Dorsolateral prefrontal cortex (tissue), 122 donors: ENCODE measurements at places on chromosomes 1 and 21. TPM values are rescaled to one million over a fixed set of nuclear protein-coding genes. Genes with fewer than 3 reads are reported as not detected.

GRCh38 chr1:82517586-82517985, 716.9 kb downstream of the ADGRL2 start:
- peak; percentile 44 for DNase-seq

DNA sequence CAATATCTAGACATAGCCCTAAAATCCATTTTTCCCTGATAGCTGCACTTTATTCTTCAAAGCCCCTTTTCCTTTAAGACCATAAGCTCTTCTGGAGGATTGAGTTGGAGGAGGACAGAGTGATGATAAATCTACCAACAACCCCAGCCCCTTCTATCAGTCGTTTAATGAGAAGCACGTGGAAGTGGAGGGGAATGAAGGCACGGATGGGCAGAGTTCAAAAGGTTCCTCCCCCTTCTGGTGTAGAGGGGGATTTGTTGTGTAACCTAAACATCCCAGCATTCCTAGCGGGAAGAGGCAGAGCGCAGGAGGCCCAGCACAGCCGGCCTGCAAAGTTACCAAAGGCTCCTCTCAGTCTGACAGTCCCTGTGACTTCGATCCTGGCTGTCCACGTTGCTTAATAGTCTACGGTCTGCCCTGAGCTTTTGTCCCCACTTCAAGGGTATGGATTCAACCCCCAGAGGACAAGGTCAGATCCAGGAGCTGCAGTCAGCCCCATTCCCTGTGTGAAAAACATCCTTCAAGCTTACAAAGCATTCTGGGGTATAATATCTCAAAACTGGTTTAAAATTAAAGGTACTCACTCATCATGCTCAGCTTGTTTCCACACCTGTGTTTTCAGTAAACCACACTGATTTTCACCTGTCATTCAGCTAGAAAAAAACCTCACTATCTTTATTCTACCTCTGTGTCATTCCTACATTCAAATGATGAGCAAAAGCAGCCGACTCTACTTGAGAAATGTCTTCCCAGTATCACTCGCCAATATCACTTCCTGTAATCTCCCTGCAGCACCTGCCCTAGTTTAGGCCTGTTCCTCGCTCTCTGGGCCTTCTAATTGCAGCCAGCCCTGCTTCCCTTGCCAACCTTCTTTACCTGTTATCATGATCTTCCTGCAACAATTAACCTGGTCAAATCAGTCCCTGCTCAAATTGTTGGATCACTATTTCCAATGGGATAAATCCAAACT, 117.9 kb downstream of the PLPP3 start:
- no peak for DNase-seq

The NAXE gene
- 107 TPM for total RNA-seq

DNA sequence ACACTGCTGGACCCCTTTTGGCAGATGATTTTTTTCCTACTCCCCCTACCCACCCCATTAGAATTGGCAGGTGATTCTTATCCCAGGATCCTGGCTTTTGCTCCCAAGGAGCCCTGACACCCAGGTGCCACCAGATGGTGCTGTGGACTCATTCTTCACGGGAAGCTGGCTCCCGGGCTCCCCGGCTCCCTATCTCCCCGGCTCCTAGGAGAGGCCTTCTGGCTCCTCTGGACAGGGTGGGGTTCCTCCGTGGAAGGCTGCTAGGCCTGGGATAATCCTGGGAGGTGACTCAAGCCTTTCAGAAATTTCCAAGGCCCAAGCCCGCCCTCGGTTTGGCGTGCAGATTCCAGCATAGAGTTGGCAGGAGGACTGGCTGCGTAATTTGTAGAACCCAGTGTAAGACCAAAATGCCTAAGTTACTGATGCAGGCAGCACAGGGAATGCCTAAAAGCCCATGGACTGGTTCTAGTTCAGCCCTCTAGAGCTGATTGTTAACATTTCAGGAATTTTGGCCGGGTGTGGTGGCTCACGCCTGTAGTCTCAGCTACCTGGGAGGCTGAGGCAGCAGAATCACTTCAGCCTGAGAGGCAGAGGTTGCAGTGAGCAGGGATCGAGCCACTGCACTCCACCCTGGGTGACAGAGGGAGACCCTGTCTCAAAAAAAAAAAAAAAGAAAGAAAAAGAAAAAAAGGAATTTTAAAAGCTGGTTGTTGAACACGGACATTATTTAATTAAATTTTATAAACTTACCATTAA, 6.8 kb upstream of the BSDC1 start:
- peak; percentile 87 for DNase-seq

The PGBD5 gene
- 89.3 TPM for total RNA-seq

DNA sequence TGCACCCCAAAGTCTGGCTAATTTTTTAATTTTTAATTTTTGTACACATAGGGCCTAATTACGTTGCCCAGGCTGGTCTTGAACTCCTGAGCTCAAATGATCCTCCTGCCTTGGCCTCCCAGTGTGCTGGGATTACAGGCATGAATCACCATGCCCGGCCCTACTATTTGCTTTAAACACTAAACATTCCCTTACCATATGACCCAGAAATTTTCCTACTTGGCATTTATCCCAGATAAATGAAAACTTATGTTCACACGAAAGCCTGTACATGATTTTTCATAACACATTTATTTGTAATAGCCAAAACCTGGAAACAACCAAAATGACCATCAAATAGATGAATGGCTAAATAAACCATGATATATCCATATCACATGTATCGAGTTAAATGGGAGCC, 35.8 kb downstream of the NDUFS5 start:
- no peak for DNase-seq

- DNase-seq, result no peak
These were observed 260.2 kb upstream of the RUNX1 start for GRCh38 chr21:35309316-35309715.
